ENCODE measurements at places on chromosomes 2 and 18.
A peak's percentile ranks its signal among the peaks of the same experiment; 100 is the strongest.

- no peak for DNase-seq
Measured at GRCh38 chr2:241776336-241777169, at the start of gene GAL3ST2. GAL3ST2 (plus strand) TSS chr2:241776822; CDS start chr2:241776956, 134 bp downstream.

DNA sequence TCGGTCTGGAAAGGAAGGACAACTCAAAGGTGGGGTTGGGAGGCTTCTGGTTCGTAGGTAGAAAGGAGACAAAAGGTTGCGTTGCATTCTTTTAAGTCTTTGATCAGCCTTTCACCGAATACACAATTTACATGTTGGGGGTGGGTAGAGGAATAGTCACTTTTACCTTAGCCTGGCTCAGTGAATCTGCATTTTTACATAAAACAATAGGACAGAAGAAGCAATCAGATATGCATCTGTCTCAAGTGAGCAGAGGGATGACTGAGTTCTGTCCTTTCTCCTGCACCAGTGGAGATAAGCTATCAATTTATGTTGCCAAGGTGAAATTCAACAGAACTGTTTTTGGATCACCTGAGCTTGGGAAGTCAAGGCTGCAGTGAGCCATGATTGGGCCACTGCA lies 173.7 kb downstream of the ZEB2 start:
- no peak for DNase-seq

DNA sequence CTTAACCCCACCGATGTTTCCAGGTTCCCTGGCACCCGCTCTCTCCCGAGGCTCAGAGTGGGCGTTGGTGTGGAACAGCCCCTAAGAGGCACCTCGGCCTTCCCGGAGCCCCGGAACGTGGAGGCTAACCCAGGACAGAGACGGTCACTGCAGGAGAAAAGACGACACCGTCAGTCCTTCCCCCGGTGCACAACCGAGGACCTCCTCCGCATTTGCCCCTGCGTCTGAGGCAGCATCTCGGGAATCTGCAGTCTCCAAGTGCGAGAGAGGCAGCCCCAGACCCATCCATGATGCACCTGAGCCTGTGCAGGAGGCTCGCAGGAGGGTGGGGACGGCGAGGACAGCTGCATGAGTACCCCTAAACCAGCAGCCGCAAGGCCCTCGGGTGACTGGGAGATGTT lies 204.9 kb upstream of the SALL3 start:
- no peak for DNase-seq

- DNase-seq, result no peak
Measured at GRCh38 chr2:67684991-67685390, 287.9 kb downstream of the ETAA1 start.

DNA sequence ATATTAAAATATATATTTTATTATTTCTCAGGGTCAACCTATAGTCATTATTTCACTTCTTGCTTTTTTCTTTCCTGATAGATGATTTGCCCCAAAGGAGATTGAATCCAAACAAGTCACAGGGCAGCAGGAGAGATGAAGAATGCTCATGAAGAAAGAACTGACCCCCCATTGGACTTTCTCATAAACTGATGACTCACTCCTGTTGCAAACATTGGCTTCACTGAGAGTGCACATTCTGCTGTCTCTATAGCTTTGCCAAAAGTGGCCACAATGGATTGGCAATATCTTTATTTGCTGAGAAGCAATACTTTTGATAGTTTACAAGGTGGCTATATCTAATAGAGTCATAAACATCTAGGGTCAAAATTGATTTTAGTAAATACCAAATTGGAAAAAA lies 55.9 kb upstream of the ZNF385B start:
- DNase-seq, result no peak

GRCh38 chr18:58496231-58496630 lies 132.7 kb downstream of the ALPK2 start:
- DNase-seq, result no peak

DNA sequence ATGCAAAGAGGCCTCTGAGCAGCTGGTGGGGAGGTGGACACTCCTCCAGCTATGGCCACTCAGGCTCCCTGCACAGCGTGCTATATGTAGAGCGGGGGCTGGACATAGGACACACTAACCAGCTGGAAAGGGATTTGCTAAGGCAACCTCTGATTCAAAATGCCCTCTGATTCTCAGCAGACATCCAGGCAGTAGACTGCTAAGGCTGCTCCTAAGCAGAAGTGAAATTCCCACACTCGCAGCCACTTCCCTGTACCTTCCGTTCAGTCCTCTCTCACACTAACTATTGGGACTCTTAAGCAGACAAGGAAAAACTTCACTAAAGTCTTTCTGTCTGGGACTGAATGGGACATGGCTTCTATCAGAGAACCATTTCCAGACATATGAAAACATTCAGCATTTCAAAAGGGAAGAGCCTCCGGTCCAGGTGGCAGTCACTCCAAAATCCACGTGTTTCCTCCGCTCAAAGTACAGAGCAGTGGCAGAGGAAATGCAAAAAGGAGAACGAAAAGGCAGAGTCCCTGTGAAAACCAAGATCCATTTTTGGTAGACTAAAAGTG lies 265.8 kb downstream of the TTC32 start:
- DNase-seq, result no peak

GRCh38 chr18:11482271-11482670 lies 127.1 kb upstream of the SLC35G4 start:
- DNase-seq, result no peak

DNA sequence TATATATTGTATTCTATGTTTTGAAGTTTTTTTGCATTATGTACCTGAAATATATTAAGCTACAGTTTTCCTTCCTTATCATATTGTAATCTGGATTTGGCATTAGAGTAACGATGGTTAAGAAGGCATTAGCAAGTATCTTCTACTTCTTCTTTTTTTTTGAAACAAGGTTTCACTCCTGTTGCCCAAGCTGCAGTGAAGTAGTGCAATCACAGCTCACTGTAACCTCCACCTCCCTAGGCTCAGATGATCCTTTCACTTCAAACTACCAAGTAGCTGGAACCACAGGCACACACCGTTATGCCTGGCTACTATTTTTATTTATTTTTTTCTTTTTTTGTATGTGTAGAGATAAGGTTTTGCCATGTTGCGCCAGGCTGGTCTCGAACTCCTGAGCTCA lies 201.1 kb downstream of the ZNF804A start:
- no peak for DNase-seq

DNA sequence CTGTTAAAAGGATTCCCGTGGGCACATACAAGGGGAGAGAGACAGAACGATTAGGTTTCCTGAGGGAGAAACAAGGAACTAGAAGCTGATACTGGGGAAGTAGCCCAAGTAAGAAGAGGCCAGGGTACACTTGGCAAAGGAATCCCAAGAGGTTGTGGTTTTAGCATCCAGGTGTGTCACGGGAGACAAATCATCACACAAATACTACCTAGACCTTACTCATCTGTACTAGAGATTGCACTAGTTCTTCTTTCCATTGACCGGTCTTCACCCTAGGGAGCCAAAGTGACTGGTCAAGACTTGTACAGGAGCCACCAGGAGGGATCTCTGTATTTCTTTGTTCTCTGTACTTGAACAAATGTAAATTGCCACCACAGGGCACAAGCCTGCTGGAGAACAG lies 14.2 kb upstream of the NR4A2 start:
- DNase-seq, result no peak

- no peak for DNase-seq
Measured at GRCh38 chr2:39587168-39587567, 78.5 kb upstream of the TMEM178A start.

DNA sequence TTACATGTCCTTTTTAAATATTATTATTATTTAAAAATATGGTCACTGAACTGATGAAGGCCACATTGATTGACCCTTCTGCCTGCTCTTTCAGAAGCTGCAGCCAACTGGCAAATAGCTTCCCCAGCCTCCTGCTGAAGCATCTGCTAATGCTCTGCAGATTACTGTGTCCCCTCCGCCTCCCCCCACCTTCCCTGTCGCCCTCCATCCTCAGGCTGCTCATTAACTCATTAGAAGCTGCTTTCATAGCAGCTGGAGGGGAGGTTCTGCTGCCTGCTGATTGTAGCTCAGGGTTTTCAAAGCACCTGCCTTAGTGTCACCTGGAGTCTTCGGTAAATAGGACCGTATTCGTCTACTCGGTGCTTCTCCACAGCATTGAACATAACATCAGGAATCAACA lies 24.8 kb upstream of the LMAN1 start:
- no peak for DNase-seq

DNA sequence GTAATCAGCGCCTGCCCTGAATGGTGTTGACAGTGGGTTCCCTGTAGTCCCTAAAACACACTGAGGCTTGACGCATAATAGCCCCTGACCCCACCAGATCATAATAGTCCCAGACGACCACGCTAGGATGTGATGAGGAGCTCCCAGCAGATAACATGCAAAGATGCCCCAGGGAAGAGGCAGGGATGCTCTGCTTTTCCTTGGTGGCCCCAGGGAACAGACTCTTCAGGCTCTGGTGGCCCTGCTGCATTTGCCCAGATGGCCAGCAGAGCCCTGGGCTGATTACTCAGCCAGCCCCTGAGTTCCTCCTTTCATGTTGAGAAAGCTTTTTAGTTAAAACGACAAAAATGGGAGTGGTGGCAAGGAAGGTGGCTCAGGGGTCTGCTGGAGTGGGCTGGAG lies 5.9 kb upstream of the NCKAP5 start:
- no peak for DNase-seq

DNA sequence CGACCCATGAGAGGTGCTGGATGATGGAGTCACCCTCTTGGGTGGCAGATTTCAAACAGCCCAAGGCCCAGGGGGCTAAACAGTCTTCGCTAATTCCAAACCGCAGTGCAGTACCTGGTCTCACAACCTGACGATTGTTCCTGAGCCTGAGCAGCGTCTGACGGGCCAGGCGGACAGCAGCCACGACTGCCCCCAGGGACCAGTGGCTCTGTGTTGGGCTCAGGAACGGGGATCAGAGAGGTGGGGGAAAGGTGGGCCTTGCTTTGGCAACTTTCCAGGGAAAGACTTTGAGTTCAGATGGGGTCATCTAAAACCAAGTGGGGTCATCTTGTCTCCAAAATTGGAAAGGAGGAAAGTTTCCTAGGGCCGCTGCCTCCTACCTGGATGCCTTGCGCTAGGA lies 492 bp downstream of the COLEC11 start:
- no peak for DNase-seq

- DNase-seq, result no peak
Measured at GRCh38 chr2:26273501-26273900, 28.8 kb downstream of the HADHB start.

DNA sequence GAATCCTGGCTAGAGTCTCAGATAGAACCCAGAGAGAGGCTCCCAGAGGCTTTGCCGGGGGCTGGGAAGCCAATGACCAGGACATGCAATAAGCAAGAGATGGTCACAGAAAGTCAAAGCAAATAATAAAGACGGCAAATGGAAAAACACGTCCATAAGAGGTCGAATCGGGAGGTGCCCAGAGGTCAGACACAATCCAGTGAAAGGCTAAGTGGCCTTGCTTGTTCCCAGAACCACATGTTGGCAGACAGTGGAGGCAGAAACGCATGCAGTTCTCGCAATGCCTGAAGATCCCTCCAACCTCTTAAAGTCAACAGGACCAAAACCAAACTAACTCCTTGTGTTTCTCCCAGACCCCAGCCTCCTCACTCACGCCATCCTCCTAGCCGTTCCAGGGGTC lies 3.0 kb downstream of the CYB5A start:
- DNase-seq, result no peak

DNA sequence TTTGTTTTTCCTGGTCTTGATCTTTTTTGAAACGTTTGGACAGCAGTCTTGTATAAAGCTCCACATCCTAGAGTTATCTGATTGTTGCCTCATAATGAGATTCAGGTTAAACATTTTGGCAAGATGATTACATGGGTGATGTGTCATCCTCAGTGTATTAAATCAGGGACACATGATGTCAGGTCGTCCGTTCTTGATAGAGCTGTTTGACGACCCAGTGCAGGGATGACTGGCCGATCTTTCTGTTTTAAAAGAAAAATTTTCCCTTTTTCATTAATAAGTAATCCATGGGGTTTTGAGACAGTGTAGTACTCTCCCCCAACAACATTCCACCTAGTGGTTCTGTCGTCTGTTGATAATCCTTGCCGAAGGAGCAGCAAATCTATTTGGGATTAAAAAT lies 44.5 kb upstream of the SERPINB2 start:
- DNase-seq, result no peak

DNA sequence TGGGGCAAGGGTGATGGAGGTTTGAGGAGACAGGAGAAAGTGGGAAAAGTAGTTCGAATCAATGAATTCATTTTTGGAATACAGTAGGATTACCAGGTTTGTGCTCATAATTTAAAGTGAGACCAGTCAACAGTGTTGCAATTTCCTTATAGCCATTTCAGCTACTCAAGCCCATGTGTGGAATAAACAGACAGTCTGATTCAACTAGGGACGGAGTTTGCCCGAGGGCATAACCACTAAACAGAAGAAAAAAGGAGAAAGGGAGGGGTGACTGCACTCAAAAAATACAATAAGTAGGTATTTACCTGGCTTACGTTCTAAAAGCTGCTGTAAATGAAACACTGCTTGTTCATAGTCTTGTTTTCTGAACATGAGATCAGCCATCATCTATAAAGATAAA lies 55.2 kb downstream of the TTC21B start:
- no peak for DNase-seq

DNA sequence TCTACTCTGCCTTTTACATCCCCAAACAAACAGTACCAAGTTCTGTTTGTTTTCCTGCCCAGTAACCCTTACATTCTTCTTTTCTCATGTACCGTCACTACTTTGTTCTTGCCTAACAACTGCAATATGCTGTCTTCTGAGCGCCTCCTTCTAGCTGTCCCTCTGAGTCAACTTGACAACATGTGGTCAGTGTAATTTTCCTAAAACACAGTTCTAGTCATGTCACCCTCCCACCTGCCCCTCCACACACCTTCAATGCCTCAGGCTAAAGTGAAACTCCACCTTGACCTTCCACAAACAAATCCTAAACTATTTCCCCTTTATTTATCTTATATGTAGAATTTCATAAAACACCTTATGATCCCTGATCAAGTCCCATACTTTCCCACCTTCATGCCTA lies 124.6 kb upstream of the CD302 start:
- DNase-seq, result no peak

- no peak for DNase-seq
Measured at GRCh38 chr18:13303756-13304364, 85.3 kb downstream of the LDLRAD4 start.

GRCh38 chr2:215409331-215410127 lies 26.3 kb downstream of the FN1 start:
- no peak for DNase-seq

- peak; percentile 34 for DNase-seq
Measured at GRCh38 chr18:46411867-46412690, 244.9 kb downstream of the LOXHD1 start.

DNA sequence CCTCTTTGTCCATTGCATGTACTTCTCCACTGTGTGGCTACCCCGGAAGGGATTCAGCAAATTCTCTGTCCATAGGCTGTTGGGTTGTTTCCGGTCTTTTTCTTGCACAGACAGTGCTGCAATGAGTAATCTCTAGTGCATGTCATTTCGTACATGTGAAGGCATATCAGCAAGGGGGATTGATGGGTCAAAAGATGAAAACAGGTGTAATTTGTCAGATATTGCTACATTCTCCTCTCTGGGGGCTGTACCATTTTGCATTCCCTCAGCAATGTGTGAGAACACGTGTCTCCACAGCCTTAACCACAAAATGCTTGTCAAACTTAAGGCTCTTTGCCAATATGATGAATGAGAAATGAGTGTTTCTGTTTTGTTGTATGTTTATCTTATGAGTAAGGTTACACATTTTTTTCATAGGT lies 60.5 kb downstream of the KLHL29 start:
- no peak for DNase-seq

All from left kidney (tissue), 8 donors.